ENCODE measurements at places on chromosomes 5 and 9.

DNA sequence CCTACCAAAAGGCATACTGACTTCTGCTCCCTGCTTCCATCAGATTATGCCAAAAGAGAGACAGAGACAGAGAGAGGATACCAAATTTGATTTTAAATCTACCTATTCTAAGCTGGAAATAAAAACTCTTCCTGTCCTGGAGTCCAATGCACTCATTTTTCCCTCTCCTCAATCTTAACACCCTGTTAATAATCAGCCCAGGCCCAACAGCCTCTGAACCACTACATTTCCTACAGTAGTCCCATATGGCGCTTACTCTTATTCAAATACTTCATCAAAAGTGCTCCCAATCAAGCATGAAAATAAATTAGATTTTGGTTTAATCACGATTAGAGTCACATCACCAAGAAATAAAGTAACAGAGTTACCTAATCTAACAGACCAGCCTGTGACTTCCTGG is 152.3 kb downstream of the TSSK1B start:
- DNase-seq = no peak

GRCh38 chr9:92650296-92650695 is 19.6 kb downstream of the IPPK start:
- DNase-seq = no peak

GRCh38 chr9:78357165-78357873 is 60.4 kb downstream of the PSAT1 start:
- DNase-seq = no peak

DNA sequence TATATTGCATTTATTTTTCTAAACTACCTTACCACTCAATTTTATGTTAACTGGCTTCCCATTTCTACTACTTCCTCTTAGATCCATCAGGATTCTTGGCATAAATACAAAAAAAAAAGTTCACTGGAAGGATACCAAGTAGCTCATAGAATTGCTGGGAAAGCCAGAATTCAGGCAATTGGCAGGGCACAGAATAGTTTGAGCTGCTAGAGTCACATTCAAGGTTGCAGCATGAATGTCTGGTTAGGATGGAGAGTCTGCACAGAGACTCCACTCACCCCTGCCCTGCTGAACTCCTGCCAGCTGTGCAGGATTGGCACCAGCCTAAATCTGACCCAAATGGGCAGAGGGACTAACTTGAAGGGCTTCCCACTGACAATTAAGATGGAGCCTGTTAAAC is 4.9 kb upstream of the AMACR start:
- DNase-seq = no peak

DNA sequence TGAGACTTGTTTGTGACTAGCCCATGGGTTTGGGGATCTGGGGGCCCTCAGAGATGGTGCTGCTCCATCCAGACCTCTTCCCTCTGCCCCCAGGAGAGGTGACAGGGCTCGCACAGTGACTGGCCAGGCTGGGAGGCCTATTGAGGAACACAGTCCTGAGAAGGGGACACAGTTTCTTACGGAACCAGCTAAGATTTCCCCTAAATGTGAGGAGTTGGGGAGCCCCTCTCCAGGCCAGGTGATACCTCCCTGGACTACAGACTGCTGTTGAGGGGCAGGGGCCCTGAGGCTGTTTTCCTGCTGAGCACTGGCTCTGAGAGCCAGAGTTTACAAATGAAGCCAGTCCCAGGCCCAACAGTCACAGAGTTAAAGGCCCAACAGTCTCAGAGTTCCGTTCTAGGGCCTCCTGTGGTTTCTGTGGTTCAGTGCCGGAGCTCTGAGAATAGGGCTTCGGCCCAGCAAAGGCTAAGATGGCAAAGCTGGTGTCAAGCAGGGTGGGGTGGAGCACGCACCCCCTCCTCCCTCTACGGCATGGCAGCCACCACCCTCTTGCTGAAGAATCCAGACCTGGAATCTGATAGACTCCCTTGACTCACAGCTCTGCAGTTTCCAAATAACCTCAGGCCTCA is 1.1 kb upstream of the SEMA4D start:
- DNase-seq = no peak

DNA sequence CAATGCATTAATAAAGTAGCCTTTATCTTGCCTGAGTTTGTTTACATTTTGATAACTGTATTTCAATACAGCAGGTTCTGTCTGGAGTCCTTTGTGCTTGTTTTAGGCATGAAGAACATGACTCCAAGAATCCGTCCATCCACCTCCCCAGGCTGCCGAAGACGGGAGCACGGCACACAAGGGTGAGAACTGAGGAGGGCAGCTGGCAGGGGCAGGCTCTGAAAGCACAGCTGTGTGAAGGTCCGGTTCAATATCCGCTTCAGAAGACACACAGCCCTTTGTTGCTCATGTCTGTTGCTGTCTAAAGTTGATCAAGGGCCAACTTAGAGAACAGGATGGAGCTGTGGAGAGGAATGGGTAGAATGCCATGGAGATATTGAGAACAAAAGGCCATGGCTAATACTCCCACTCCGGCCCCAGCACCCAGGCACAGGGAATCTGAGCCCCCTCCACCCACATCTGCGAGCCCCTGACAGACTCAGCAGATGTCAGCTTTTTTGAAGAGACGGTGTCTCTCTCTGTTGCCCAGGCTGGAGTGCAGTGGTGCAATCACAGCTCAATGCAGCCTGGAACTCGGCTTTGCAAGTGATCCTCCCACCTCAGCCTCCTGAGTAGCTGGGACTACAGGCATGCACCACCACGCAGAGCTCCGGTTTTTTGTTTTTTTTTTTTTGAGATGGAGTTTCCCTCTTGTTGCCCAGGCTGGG is 58.5 kb upstream of the GNE start:
- DNase-seq = no peak

DNA sequence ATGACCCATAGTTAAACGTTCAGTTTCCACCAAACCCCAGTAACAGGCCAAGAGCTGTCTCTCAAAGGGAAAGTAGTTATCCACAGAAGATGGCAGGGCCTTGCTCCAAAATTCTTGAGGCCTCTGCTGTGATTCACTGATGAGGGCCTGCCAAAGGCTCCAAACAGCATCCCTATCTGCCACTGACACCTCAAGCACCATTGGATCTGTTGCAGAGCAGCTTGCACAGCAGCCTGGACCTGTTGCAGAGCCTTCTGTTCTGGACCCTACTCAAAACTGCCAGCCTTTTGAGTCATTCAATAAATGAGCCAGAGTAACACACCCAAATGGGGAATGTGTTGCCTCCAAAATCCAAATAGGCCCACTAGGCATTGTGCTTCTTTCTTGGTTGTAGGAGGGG is 741.5 kb upstream of the RGMB start:
- DNase-seq = no peak

- no peak for DNase-seq
Measured at GRCh38 chr5:6886866-6887265, 173.6 kb downstream of the TENT4A start.

GRCh38 chr5:165201369-165201768 is 1696.0 kb downstream of the MAT2B start:
- DNase-seq = no peak

DNA sequence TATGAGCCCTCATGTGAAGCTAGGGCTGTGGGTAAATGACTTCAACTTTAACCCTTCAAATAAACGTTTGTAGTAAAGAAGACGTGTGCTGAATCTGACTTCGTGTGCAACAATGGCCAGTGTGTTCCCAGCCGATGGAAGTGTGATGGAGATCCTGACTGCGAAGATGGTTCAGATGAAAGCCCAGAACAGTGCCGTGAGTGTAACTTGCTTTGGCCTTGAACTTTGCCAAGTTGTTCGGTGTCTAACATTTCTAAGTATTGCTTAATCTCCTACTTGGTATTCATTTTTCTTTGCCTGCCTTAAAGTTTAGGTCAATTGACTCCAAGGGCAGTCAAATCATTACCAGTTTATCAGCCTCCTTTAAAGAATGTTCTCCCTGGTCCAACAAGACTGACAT is 18.2 kb downstream of the VLDLR start:
- no peak for DNase-seq

- DNase-seq = no peak
Measured at GRCh38 chr5:79225026-79225425, 10.9 kb upstream of the JMY start.

DNA sequence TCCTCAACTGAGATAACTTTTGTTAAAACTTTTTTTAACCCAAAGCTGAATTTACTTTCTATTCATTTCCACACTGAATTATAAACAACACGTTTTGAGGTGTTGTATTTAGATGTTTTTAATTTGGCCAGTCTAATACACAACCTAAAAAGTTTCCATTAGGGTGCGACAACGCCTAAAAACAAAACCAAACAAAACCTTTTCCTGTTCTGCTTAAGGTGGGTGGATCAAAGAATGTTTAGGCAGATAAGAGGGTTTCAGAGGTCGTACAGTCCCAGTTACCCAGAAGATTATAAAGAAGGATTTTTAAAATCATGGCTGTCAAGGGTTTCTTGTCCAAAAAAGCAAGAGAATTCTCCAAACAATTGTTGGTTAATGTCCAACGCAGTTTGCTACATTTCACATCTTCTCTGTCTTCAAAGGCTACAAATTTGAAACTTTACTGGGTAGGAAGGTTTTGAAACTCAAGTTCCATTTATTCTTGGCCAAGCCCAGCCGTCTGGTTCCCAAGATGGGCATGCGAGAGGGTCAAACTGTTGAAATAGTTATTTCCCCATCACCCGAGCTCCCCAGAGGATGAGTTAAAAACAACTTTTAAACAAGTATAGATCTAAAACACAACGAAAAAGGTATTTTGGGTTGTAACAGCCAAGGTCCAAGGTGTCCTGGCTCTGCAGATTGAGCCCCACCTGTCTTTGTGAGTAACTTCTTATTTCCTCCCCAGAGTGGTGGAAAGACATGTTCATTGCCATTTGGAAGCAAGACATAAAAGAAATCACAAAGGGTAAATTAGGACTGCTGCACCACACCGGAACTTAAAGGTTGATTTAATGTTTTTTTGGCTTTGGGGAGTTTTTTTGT is 122.8 kb upstream of the MAP3K1 start:
- DNase-seq = peak; percentile 47

DNA sequence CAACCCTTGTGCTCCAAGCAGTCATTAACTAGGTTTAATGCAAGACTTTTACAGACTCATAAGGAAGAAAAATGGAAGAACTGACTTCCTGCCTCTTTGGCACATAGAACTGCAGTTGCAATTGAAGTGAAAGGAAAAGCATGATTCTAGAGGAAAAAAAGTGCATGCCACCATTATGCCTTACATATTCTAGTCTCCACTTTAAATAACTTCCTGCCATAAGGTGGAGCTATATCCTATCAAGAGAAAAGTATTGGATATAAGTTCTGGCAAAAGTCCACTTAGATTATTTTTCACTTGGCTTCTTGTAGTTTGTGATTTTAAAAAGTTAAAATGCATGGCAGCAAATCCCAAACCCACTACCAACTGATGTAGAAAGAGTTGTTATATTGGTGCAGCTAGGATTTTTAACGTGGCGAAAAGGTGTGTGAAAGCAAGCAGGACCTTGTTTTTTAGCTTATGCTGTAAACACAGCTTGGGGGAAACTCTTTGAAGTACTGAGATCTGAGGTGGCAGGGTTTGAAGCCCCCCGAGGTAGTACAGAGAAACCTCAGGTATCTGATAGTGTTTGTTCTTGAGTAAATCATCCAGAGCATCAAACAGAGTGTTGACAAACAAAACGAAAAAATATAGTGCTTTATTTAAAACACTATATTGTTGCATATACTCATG is 117.9 kb downstream of the ANXA1 start:
- no peak for DNase-seq
